ENCODE measurements at places on chromosomes 11 and 22.
A peak's percentile ranks its signal among the peaks of the same experiment; 100 is the strongest.

- no peak for DNase-seq
These were observed 79.6 kb upstream of the CLDN5 start for GRCh38 chr22:19603767-19604166.

DNA sequence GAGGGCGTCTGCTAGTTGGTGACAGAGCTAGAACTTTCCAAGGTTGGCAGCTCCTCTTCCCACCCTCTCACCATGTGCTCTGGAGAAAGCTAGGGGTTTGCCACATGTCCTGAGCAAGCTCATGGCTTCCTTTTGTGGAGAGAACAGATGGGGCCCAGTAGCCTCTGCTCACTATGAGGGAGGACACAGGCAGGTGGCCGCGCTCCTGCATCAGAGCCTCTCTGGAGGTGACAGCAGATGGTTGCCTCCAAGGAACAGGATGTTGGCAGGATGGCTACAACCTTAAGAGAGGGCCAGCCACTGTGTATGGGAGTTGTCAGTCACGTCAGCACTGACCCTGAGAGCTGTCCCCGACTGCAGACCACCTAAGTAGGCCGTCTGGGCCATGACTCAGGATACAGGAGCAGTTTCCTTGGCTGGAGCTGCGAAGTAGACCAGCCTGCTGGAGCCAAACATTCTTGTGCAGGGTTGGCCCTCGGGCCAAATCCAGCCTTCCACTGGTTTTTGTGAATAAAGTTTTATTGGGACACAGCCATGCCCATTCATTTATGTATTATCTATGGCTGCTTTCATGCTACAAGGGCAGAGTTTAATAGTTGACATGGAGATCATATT is 28.0 kb downstream of the SGSM1 start:
- no peak for DNase-seq

GRCh38 chr11:124581817-124582216 is 12.0 kb downstream of the OR8A1 start:
- peak; percentile 7 for DNase-seq

GRCh38 chr22:20389288-20389687 is 4.7 kb upstream of the ZNF74 start:
- DNase-seq: no peak

DNA sequence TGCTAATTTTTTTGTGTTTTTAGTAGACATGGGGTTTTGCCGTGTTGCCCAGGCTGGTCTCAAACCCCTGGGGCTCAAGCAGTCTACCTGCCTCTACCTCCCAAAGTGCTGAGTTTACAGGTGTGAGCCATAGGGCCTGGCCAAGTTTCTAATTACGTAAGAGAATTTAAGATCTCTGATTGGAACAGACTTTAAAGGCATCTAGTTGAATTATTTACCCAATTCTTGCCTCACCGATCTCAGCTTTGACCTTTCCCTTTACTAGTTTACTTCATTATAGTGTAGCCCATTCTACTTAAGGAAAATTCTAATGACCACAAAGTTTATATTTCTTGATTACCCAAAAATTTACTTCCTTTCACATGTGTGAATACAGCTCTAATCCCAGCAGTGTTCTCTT is 81.6 kb downstream of the YAP1 start:
- DNase-seq: no peak

Data from myocyte (in vitro differentiated cells).